Gastroesophageal sphincter (tissue), 4 donors: ENCODE measurements at places on chromosomes 7 and 10.

DNA sequence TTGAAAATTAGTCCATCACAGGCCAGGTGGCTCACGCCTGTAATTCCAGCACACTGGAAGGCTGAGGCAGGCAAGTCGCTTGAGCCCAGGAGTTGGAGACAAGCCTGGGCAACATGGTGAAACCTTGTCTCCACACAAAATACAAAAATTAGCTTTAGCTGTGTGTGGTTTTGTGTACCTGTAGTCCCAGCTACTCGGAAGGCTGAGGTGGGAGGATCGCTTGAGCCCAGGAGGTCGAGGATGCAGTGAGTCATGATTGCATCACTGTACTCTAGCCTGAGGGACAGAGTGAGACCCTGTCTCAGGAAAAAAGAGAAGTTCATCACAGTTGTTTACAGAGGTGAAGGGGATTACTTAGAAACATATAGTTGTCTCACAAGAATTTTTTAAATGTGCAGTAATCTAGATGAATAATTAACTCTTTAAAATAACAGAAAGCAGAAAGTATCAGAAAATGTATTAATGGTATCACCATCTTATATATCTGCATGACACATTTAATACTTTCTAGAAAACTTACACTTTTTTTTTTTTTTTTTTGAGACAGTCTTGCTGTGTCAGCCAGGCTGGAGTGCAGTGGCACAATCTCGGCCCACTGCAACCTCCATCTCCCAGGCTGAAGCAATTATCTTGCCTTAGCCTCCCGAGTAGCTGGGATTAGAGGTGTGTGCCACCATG lies 8.9 kb downstream of the LCOR start:
- H3K27ac ChIP-seq, result no peak overlapping the region
- ATAC-seq, result peak; percentile 48
- H3K4me1 ChIP-seq, result peaks cover 7% of the 10 kb centered on the region

- ATAC-seq, result no peak
- H3K27ac ChIP-seq, result no peak overlapping the region
- H3K4me1 ChIP-seq, result peaks cover 35% of the 10 kb centered on the region
- no peaks in the 10 kb centered on the region for H3K36me3 ChIP-seq
Measured at GRCh38 chr10:78443900-78444571, 410.4 kb downstream of the RPS24 start.

DNA sequence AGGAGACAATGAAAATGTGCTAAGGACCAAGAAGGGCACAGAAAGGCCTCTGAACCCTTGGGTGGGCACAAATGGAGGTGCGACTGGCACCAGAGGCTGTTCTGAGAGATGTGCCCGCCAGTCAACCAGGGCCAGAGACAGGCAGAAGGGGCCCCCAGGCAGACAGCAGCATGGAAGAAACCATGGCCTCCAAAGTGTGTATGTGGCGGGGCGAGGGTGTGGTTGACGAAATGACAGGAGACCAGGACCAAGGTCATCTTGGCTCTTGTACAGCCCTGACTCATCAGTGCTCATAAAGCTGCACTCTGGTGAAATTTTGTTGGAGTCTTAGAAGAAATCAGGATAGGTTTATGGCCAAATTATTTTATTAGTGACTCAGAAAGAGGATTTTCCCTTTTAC lies 4.0 kb upstream of the MRPS24 start:
- peaks cover 45% of the 10 kb centered on the region for H3K36me3 ChIP-seq
- H3K4me3 ChIP-seq, result no peak overlapping the region
- H3K4me1 ChIP-seq, result no peaks in the 10 kb centered on the region
- peak; percentile 37 for ATAC-seq

- H3K27ac ChIP-seq, result no peak overlapping the region
- H3K4me3 ChIP-seq, result no peak overlapping the region
- peak; percentile 58 for ATAC-seq
Measured at GRCh38 chr7:69457595-69458504, 140.4 kb upstream of the AUTS2 start.

GRCh38 chr7:106305732-106306131 lies 20.9 kb upstream of the NAMPT start:
- no peak for ATAC-seq
- no peaks in the 10 kb centered on the region for H3K36me3 ChIP-seq
- H3K4me1 ChIP-seq, result no peaks in the 10 kb centered on the region
- no peaks in the 10 kb centered on the region for H3K27me3 ChIP-seq
- no peak overlapping the region for H3K4me3 ChIP-seq
- no peak overlapping the region for H3K27ac ChIP-seq

DNA sequence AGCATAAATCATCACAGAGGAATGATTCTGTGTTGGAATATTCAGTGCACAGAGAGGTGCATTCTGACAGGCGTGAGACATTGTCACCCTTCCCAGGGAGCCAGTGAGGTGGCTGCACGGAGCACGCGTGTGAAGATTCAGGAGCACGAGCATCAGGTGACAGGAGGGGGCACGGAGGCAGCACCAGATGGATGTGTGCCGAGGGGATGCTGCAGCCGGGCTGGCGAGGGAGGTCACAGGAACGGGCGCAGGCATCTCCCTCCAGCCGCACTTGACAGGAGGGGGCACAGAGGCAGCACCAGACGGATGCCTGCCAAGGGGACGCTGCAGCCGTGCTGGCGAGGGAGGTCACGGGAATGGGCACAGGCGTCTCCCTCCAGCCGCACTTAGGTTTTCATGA lies 66.5 kb downstream of the DIP2C start:
- H3K4me1 ChIP-seq, result peaks cover 47% of the 10 kb centered on the region
- no peak for ATAC-seq
- H3K4me3 ChIP-seq, result no peak overlapping the region
- no peaks in the 10 kb centered on the region for H3K27me3 ChIP-seq
- H3K27ac ChIP-seq, result peak overlapping the region; percentile 90
- H3K36me3 ChIP-seq, result no peaks in the 10 kb centered on the region

- ATAC-seq, result no peak
- H3K4me3 ChIP-seq, result no peak overlapping the region
- no peaks in the 10 kb centered on the region for H3K27me3 ChIP-seq
Measured at GRCh38 chr10:62562795-62563194, 188.6 kb downstream of the ZNF365 start.

GRCh38 chr10:80268266-80268665 lies 21.2 kb downstream of the MAT1A start:
- H3K4me3 ChIP-seq, result no peak overlapping the region
- H3K27ac ChIP-seq, result no peak overlapping the region
- peaks cover 10% of the 10 kb centered on the region for H3K27me3 ChIP-seq

GRCh38 chr10:51106311-51106945 lies 32.1 kb downstream of the PRKG1 start:
- H3K4me3 ChIP-seq, result no peak overlapping the region
- no peak for ATAC-seq
- no peaks in the 10 kb centered on the region for H3K4me1 ChIP-seq
- H3K36me3 ChIP-seq, result no peaks in the 10 kb centered on the region

GRCh38 chr7:121266307-121266894 lies 62.4 kb upstream of the WNT16 start:
- no peak overlapping the region for H3K27ac ChIP-seq
- H3K36me3 ChIP-seq, result peaks cover 43% of the 10 kb centered on the region
- no peak for ATAC-seq
- no peaks in the 10 kb centered on the region for H3K27me3 ChIP-seq

- no peaks in the 10 kb centered on the region for H3K36me3 ChIP-seq
- peaks cover 4% of the 10 kb centered on the region for H3K4me1 ChIP-seq
- no peak overlapping the region for H3K4me3 ChIP-seq
- no peak for ATAC-seq
- peaks cover 3% of the 10 kb centered on the region for H3K27me3 ChIP-seq
Measured at GRCh38 chr7:150784120-150784736, 15.9 kb downstream of the TMEM176B start.

DNA sequence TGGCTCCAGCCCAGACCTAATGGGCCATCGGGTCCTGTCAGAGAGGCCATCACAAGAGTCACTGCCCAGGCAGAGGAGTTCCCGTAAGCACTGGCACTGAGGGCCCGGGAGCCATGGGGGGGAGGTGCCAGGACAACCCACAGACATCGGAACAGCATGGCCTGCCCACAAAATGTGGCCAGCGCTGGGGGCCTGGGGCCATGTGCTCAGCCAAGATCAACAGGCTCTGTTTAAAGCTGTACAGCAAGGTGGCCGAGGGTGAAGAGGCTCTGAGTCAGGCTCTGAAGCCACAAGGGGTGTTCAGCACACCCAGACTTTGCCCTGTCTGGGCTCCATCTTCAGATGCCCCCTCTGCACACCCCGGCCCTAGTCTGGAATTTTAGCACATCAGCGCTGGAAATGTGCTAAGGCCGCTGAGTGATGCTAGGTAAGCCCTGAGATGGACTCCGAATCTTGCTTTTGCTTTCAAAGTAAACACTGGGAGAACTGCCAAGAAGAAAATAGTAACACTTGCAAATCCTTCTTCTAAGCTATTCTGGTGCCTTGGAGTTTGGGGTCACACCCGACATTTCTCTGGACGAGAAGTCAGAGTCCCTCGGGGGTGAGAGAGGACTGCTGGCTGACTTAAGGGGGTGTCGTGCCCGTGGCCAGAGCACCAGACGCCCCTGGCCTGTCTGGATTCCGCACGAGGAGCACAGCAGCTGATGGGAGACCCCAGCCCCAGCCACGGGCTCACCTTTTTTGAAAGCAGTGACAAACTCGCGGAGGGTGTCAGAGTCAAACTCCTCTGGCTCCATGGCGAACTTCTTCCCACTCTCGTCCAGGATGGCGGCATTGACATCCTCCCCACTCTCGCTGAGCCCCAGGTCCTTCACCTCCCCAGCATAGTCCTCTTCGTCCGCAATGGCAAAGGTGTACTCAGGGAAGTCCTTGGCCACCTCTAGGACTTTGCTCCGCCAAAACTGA lies 23.6 kb downstream of the PDIA4 start:
- no peaks in the 10 kb centered on the region for H3K27me3 ChIP-seq
- no peak for ATAC-seq
- H3K4me1 ChIP-seq, result no peaks in the 10 kb centered on the region
- no peak overlapping the region for H3K4me3 ChIP-seq

DNA sequence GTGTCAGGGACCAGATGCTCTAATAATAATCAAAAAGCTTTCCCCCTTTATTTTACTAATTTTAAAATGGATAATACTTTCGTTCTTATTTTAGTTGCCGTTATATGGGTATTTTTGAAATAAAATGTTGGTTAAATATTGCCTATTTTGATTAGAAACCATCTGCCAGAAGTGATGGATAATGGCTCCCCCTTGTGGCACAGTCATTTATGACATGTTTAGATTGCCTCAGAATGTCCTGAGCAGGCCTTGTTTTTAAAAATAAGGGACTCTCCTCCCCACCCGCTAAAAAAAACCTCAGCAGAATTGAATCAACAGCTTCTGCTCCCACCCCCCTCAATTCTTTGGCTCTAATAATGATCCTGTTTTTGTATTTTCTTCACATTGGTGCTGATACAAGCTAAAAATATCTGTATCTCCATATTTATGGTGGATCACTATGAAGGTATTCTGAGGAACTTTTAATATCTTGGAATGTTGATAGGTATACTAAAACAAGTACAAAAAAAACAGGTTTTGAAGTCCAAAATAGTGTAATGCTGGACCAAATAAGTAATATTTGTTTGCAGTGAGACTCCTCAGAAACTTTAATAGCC lies 38.8 kb downstream of the TMEM60 start:
- no peaks in the 10 kb centered on the region for H3K4me1 ChIP-seq
- H3K27me3 ChIP-seq, result no peaks in the 10 kb centered on the region
- H3K36me3 ChIP-seq, result no peaks in the 10 kb centered on the region
- peak overlapping the region; percentile 6 for H3K27ac ChIP-seq

DNA sequence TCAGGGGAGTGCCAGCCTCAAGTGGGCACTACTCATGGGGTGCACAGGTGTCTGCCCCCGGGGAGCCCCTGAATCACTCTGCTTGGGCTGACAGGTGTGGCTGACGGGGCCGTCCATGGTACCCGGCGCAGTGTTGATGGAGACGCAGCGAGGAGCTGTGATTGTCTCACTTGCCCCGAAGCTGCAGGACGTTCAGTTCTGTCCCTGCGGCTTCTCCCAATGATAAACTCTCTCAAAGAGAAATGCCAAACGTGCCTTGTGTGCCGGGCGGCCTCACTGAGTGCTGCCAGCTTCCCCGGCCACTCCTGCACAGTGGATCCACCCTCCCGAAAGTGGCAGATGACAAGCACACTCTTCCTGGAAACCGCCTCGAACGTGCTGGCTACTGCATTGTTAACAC lies 203.2 kb downstream of the DNAJB6 start:
- no peak for ATAC-seq
- H3K27me3 ChIP-seq, result peaks cover 14% of the 10 kb centered on the region
- H3K27ac ChIP-seq, result no peak overlapping the region
- H3K4me3 ChIP-seq, result no peak overlapping the region
- H3K4me1 ChIP-seq, result no peaks in the 10 kb centered on the region
- H3K36me3 ChIP-seq, result no peaks in the 10 kb centered on the region

DNA sequence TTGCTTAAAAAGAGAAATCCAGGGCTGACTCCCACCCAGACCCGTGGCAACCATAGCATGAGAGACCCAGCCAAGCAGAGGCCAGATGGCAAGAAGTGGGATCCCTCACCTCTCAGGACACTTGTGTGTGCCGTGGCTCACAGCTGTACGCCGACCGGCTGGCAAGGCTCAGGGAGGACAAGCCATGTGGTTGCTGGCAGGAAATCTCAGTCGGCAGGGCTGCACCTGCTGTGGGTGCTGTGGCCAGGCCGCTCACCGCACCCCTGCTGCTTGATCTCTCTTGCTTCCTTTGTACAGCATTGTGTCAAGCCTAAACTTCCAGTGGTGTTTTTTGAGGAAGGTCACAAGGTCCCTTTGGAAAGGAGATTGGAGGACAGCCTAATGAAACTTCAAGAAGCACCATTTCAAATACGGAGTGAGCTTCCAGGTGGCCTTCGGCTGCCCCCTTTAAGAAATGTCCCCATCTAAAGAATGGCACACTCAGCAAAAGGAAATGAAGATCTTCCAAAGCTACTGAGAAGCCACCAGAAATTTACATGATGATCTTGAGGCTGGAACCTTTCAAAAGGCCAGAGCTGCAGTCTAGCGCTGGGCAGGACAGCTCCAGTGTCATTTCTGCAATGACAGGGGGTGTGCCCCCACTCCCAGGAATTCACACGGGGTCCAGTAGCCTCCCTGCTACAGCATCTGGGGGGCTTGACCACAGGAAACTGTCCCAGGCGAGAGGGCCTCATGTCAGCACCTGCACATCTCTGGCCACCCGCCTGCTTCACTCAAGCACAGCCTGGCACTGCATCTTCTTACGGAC lies 409.0 kb upstream of the MGMT start:
- no peak for ATAC-seq
- no peak overlapping the region for H3K4me3 ChIP-seq
- peaks cover 8% of the 10 kb centered on the region for H3K27me3 ChIP-seq
- H3K36me3 ChIP-seq, result no peaks in the 10 kb centered on the region
- no peaks in the 10 kb centered on the region for H3K4me1 ChIP-seq

DNA sequence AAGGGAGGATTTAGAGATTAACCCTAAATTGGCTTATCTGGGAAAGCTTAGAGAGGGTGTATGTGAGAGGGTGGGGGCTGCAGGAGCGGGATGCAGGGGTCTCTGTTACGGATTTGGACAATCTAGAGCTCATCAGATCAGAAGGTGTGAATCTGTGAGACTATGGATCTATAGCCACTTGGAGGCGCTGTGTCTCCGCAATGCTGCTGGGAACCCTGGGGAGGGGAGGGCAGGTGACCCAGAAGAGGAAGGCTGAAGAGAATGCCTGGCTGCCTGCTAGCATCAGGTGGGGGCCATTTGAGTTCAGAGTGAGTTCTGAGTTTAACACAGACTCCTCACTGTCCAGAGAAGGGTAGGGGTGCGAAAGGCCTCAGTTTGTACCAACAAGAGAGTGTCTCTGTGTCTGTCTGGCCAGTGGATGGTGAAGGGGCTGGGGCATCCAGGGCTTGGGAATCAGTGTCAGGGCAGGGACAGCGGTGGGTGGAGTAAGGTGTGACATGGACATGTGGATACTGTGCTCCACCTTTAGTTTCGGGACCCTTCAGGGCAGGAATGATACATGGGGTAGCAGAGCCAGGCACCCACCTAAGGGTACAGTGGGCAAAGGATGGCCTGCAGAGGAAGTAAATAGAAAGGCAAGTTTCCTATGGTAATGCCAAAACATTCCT lies 187.3 kb upstream of the PRSS58 start:
- no peak overlapping the region for H3K4me3 ChIP-seq
- H3K36me3 ChIP-seq, result no peaks in the 10 kb centered on the region
- ATAC-seq, result no peak
- no peak overlapping the region for H3K27ac ChIP-seq
- no peaks in the 10 kb centered on the region for H3K4me1 ChIP-seq
